Cerebellum (tissue), 4 donors: ENCODE measurements at places on chromosomes 4 and X.

DNA sequence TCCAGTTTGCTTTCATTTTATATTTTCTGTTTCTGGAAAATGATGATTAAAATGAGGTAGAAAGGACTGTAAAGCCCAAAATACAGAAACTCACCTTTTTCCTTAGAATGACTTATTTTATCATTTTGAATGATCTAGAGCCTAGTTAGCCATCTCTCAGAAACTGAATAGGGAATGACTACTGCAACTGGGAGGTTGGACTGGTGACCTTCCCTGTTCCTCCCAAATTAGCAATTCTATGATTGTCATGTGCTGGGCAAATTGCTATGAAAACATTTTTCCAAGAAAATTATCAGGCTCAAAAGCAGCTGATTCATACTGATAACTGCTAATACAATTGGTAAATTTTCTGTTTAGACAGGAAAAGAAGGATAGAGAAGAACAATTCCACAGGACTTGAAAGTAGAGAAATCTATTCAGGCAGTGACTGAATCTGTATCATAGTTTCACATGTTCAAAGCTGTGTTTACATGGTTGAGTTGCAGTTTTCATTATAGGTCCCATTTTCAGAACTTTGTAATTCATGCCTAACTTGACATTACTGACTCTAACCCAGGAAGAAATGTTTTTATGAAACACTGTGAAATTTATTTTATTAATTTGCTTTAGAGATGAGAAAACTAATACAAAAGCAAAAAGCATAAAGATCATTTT, 43.4 kb upstream of the SEC24B start:
- no peak for DNase-seq

GRCh38 chrX:41128955-41129354, 43.7 kb downstream of the USP9X start:
- no peak for DNase-seq

DNA sequence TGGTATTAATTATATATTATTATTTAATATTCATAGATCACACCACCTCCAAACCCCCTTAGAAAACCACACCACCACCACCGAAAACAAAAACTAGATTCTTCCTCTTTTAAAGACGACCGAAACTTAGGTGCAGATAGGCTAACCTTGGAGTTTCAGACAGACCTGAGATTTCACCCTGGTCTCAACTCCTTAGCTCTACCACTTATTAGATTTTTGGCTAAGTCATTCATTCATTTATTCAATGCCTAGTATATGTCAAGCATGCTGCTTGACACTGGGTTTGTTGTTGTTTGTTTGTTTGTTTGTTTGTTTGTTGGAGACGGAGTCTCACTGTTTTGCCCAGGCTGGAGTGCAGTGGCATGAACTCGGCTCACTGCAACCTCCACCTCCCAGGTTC, 9.5 kb upstream of the BMP2K start:
- DNase-seq = no peak

- no peak for DNase-seq
These were observed 1344.5 kb upstream of the PCDH7 start for GRCh38 chr4:29375716-29376115.

DNA sequence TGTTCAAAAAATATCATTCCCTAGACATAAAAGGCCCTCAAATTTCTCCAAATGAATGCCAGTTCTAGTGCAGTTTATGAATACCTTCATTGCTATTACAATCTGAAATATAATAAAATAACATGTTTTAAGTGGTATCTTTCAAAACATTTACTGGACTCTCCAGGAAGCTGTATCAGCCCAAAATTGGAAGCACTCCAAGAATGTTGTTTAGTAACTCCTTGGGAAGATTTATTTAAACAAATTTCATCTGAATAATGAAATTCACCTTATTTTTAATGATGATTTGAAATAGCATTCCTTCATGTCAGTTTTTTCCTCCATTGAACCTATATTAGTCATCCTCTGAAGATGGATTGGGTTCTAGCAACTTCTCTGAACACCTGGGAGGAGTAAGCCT, 217.2 kb upstream of the PCDH18 start:
- DNase-seq = no peak

DNA sequence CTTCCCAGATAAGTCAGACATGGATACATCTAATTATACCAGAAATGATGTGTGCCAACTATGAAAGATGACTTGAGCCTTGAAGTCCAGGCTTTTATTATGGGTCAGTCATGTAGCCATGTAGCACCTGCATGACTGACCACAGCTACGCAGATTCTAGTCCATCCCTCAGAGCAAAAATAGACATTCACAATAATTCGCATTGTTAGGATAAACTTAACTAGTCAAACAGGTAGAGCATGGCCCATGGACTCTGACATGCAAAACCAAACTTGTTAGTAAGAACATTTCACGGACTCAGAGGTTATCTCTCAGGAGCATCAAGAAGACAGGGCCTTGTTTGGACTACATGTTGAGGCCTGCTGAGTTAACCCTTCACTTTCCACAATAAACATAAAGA, 132.6 kb downstream of the PWWP3B start:
- DNase-seq = no peak

DNA sequence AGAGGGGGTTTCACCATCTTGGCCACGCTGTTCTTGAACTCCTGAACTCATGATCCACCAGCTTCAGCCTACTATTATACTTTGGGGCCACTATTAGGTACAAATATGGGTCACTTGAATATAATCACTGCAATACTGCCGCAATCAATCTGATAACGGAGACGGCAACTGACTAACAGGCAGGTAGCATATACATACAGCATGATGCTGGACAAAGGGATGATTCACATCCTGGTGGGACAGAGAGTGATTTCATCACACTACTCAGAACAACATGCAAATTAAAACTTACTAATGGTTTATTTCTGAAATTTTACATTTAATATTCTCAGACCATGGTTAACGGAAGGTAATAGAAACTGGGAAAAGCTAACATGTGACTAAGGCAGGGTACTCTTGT, 10.9 kb downstream of the LRBA start:
- no peak for DNase-seq

DNA sequence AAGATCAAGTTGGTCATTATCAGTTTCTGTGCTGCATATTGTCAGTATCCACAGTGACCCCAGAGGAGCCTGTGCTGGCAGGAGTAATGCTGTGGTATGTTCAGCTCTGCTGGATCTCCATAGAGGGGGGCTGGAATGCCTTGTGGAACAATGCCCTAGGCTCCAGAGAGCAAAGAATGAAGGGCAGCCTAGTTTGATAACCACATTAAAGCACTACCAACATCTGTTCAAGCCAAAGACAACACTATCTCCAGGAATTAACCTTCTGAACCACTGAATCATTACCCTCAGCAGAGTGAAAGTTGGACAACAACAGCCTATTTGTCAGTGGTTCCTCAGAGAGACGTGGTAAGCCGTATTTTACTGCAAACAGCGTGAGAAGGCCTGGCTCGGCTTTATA, 192.3 kb upstream of the CXorf66 start:
- no peak for DNase-seq

- DNase-seq = no peak
These were observed 2315.7 kb upstream of the TENM3 start for GRCh38 chr4:179927473-179927872.

- no peak for DNase-seq
These were observed 230.6 kb downstream of the NSUN7 start for GRCh38 chr4:40980318-40980883.

DNA sequence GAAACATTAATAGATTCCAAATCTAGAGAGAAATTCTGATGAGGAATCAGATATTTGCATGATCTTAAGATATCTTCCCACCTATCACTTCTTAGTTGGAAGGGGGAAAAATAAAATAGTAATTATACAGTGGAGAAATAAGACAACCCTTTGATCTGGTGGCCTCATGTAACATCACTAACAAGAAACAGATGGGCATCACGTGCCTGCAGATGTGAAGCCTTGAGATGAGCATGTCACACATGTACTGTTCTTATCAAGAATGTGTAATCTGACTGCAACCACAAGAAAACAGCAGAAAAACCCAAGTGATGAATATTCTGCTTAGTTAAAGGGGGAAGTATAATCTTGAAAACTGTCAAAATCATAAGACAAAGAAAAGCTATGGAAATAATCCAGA, 31.4 kb upstream of the NKX6-1 start:
- no peak for DNase-seq

GRCh38 chr4:133402616-133403015, 253.5 kb downstream of the PCDH10 start:
- DNase-seq = no peak

GRCh38 chr4:112031712-112032328, 113.4 kb upstream of the FAM241A start:
- peak; percentile 13 for DNase-seq

- DNase-seq = no peak
These were observed 220.1 kb downstream of the IQCM start for GRCh38 chr4:149595500-149595899.

- DNase-seq = no peak
These were observed 249.1 kb downstream of the DCLK2 start for GRCh38 chr4:150327262-150327780.
